Liver (tissue), 10 donors: ENCODE measurements at places on chromosomes 16 and 17. TPM values are rescaled to one million over a fixed set of nuclear protein-coding genes. Genes with fewer than 3 reads are reported as not detected.

GRCh38 chr17:47188271-47188875 is 722 bp downstream of the CDC27 start:
- peak; percentile 49 for DNase-seq

DNA sequence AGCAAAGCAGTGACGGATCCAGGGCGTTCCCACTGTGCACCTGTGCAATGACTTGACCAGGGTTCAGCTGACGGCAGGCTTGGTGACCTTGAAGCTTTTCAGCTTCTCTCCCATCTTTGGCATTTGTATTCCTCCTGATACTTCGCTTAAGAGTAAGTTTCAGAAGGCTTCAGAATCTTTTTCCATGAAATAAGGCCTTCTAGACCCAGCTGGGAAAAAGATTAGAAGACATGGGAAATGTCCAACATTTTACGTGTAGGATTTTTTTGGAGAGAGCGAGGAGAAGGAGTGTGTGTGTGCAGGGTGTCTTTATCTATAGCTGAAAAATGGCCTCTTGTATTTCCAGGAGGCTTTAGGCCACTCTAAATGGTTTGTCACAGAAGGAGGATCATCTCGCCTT is 104.1 kb downstream of the BANP start:
- no peak for DNase-seq

DNA sequence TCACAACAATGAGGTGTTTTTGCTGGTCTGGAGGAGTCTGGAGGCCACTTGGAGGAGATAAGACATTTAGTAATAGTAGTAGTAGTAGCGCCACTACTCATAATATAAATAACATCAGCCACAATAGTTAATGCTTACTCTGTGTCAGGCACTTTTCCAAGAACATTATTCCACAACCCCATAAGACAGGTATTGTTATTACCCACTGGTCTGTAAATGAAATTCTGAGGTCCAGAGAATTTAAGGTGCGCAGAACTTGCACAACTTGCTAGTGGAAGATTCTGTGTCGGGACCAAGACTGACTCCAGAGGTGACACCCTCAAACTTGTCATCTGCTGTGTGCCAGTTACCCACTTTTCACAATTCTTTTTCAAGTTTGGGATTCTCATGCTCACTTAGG is 106.5 kb downstream of the MRM1 start:
- DNase-seq: no peak

- DNase-seq: no peak
Observed at GRCh38 chr17:82320140-82320840, 2.9 kb upstream of the CD7 start.

DNA sequence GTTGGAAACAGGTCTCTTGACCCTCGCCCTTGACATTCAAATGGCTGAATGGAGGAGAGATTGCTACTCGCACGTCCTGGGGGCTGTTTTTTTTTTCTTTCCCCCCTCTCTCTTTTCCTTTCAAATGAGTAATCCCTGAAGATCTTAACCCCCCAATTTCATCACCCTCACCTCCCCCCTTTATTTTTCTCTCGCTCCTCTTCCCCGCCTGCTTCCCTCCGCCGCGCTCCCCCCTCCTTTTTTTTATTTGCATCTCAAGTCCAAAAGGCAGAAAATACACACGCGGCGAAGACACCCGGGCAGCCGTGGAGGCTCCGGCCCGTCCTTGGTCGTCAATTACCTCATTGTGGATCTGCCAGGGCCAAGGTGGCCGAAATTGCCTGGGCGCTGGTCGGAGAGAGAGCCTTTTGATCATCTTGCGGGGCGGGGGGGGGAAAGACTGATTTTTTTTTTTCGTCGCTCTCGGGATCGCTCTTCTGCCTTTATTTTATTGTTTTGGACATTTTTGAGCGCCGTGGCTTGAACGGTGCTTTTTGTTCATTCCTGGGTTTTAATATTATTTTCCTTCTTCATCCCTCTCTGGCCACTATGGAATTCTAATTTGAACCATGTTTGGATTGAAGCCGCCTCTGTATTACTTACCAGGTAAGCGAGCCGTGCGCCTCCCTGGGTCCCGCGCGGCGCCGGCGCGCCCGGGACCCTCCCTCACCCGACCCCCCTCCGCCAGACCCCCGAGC is 57.2 kb upstream of the GSE1 start:
- no peak for DNase-seq

- no peak for DNase-seq
Observed at GRCh38 chr16:75908331-75909117, 182.2 kb upstream of the CPHXL start.

- DNase-seq: no peak
Observed at GRCh38 chr17:74995847-74996246, 8.4 kb downstream of the CDR2L start.

The KRTAP9-4 gene
- total RNA-seq: not detected

The GIT1 gene
- 4.3 TPM for total RNA-seq

The PPY gene
- not detected for total RNA-seq

The KRT26 gene
- not detected for total RNA-seq
